NCI-H460 (cell line): ENCODE measurements at places on chromosomes 2 and 18. TPM values are rescaled to one million over a fixed set of nuclear protein-coding genes. Genes with fewer than 3 reads are reported as not detected.

- no peak for DNase-seq
Measured at GRCh38 chr18:56831988-56832387, 180.8 kb downstream of the WDR7 start.

RAB6D gene
- total RNA-seq: 0.10 TPM in 1 of 2 replicates, not detected in the other

DNA sequence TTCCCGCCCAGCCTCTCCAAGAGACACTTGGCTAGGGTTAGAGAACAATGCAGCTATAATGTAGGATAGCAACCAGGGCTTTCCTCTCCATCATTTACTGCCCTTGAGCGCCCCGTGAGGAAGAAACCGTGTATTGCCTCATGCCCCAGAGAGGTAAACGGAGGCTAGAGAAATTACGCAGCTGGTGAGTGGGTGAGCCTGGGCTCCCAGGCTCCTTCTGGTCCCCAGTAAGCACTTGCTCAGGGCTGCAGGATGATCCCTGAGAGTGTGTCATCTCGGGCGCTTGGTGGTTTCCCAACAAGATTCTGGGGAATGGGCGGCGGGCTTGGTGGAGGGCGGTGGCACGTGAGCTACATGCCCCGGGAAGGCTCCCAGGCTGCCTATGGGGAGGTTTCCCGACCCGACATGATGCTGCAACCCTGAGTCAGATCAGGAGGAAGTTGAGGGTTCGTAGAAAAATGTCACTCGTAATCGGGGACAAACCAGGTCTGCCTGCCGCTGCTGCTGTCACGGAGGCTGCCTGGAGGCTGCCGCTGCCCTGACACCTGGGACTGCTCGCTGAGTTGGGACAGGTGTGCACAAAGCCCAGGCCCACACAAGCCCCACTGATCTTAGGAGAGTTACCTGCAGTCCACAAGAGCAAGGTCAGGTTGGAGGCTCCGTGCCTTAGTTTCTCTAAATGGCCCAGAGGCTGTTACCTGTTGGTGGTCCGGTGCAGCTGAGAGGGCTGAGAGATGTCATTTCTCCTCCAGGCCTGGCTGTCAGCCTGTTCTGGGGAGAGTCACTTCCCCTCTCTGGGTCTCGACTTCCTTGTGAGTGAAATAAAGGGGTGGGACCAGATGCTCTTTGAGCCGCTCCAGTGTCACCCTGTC is at the start of gene GPR55:
Gene GPR55, minus strand, starts transcription at position 773 of the 872 bp plus-strand sequence. CDS start 14,280 bp downstream, outside the sequence.
- peak; percentile 31 for DNase-seq

PIGN gene
- 32.4 and 37.5 TPM in 2 replicates for total RNA-seq

CD8B2 gene
- not detected in 2 replicates for total RNA-seq

GRCh38 chr2:40546439-40547191 is 94.7 kb upstream of the SLC8A1 start:
- DNase-seq: no peak

DNA sequence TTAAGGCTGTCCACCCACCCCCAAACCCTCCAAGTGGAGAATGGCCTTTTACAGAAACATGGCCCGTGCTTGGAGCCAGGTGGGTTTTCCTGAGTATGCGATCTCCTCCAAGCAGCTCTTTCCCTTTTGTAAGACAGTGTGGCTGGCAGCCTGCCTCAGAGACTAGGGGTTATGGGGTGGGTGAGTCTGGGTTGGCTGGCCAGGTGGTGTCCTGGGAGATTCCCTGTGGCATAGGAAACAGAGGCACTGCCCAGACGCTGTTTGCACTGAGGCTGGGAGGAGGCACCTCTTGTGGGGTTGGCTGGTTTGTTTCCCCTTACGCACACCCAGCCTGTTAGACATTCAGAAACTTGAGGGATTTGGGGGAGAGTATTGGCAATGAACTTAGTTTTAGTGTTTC is 82.3 kb upstream of the MCFD2 start:
- no peak for DNase-seq

DNA sequence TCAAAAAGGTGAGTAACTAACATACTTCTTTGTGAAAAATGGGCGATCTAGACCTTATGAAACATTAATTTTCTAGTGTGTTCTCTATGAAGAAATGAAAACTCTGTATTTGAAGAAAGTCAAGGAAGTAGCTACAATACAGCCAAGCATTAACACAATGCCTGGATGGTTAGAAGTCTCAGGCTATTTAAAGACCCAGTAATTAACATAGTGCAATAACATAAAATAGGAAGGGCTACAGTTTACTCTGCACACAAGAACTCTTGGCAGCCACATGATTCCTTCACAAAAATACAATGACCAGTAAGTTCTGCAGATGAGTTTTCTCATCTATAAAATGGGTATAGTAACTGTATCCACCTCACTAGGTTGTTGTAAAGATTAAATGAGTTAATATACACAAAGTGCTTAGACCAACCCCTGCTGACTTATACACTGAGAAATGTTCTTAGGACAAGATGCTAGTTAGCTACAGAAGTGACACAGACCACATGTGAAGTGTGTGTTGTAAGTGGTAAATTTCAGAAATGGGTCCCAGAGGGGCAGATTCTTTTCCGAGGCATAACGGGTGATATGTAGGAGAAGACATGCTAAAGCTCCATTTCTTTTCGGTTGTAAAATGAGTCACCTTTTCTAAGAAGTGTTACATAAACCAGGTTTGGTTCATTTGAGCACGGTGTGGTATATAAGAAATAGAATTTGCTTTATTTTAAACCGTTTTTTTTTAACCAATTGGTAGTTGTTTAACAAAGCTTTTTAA is 61.8 kb downstream of the CXCR4 start:
- DNase-seq: no peak

DNA sequence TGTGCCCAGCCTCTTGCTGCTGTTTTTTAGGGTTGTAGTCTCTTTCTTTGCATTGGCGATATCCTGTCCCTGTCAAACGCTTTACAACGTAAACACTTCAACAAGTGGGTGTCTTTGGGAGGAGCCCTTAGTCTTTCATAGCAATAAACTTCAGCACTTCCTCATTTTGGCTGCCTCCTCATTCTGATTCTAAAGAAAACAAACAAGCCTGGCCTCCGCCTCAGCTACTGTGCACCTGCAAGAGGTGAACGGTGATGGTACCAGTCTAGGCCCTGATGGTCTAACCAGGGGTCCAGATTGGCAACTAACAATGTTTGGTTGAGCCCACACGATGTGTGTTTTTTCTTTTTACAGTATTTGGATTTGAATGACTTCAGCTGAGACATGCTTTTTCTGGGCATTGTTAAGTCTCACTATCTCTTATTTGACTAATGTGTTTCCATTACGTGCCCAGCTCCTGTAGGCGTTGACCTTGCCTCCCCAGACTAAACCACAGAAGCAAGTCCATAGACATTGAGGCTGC is 53.2 kb upstream of the CUL3 start:
- DNase-seq: no peak

- no peak for DNase-seq
Measured at GRCh38 chr18:2482706-2483475, 88.4 kb downstream of the METTL4 start.

DNA sequence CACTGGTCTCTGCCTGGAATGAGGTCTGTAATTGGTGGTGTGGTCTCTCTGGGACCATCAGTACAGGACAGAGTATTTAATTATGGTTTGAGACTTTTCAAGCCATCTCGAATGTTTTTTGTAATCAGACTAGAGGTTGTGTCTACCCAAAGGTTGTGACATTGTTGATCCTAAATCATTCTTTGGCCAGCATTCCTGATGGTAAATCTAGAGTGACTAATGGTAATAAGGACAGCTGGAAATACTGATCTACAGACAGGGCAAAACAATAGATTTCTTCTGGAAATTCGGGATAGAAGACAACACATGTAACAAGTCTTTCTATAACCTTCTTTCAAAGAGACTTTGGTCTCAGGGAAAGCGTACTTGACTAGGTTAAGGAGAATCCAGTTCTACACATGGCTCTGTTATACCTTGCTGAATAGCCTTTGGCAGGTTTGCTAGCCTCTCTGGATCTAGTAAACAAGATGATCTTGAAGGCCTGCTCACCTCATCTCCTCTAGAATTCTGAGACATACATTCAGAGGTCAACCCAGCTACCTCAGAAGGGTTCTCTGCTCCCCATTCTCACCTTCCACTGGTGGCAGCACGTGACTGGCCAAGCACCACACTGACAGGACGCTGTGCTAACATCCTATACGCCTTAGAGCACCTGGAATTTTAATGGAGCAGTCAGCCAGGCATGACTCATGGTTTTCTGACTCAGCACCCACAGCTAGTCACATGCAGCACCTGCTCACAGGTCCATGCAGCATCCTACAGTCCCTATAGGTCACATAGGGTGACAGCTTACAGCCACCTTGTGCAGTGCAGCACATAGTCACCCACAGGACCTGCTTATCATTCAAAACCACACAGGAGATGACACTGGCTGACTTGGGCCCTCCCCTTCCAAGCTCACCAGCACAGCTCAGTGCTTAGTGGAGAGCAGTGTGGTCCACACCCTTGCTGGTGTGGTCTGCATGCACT is 12.2 kb downstream of the PLB1 start:
- no peak for DNase-seq

- DNase-seq: no peak
Measured at GRCh38 chr2:46488389-46488788, 9.0 kb downstream of the TMEM247 start.

RESP18 gene
- not detected in 2 replicates for total RNA-seq

SMPD4 gene
- total RNA-seq: 35.2 and 36.6 TPM in 2 replicates

SEMA4C gene
- 19.9 and 21.1 TPM in 2 replicates for total RNA-seq

MAB21L4 gene
- total RNA-seq: not detected in 2 replicates

DNA sequence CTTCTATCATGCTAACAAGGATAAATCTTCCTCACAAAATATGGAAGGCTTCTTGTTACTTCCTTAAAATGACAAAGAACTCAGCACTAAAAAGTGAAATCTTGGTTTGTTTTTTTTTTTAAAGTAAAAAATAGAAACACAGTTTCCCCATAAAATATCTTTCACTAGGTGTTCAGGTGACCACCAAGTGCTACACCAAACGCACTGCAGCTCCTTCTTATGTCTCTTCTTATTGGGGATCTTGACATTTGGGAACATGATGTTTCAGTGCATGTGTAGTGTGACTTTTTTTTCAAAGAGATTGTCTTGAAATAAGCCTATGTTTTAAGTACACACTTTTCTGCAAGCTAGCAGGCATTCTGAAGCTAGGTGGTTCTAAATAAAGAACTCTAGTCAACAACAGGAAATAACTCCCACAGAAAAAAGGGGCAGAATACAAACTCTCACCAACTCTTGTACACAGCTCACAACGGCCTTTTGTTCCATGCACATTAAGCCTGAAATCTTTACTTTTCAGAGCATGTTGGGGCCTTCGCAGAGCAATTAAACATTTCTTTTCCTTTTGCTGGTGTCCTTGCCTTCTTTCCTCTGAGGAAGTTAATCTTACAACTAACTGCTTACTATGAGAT is 13.2 kb upstream of the SERTAD2 start:
- DNase-seq: no peak

ASPRV1 gene
- 0.12 TPM in 1 of 2 replicates, not detected in the other for total RNA-seq

DNA sequence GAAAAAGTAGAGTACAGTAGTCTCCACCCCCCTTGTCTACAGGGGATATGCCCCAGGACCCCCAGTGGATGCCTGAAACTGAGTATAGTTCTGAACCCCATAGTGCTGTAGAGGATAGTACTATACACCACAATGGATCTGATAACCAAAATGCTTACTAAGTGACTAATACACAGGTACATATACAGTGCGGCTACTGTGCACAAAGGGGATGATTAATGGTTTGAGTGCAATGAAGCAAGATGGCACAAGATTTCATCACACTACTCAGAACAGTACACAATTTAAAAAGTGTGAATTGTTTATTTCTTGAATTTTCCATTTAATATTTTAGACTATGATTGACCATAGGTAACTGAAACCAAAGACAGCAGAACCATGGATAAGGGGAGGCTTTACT is 446.9 kb upstream of the NRP2 start:
- DNase-seq: no peak

FOSL2 gene
- total RNA-seq: 50.9 and 55.2 TPM in 2 replicates

DNA sequence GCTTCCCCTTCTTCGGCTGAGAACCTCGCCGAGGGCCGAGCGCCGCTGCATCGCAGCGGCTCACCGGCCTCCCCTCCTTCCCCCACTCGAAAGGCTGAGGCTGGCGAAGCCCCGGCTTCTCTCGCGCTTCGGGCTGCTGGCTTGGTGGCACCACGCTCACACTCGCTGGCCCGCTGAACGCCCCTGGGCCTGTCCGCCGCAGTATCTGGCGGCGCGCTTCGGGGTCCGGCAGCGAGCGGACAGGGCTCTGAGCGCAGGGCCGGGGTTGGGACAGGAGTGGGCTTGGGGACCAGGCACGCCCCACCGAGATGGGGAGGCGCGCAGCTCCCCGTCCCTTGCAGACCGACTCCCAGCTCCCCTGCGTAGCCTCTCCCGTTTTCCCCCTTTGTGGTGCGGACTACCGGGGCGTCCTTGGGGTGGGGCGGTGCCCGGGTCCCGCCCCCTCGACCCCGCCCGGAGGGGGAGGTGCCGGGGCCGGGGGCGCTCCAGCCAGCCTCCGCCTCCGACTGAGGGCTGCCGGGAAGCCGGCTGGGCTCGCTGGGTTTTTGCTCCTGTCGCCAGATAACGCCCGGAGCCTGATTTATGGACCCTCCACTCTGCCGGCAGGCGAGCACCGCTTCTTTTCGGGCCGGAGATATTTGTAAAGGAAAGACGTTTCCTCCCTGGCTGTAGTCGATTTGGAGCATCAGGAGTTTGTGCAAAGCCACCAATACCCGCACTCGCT is 3.8 kb downstream of the GBX2 start:
- no peak for DNase-seq

EHD3 gene
- 3.3 and 3.7 TPM in 2 replicates for total RNA-seq

DNA sequence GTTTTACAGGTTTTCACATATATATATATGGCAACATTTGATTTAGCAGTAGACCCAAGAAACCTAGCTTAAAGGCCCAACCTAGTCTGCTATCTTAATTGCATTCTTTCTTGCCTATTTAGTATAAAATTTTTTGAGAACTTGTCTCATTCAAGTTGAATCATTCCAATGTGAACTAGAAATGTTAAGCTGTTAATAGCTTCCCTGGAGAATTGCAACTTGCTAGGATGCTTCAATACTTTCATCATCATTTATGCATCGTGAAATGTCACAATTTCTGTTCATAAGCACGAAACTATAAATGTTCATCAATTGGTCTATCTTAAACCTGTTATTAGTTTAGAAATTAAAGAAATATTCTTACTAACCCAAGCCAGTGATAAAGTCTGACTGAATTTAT is 217.6 kb downstream of the BABAM2 start:
- DNase-seq: no peak

GCKR gene
- total RNA-seq: not detected in 2 replicates

- no peak for DNase-seq
Measured at GRCh38 chr2:216171011-216171410, 61.9 kb downstream of the XRCC5 start.

GRCh38 chr2:133458280-133458679 is 110.0 kb downstream of the NCKAP5 start:
- no peak for DNase-seq
